ENCODE measurements at places on chromosomes 16 and 17. TPM values are rescaled to one million over a fixed set of nuclear protein-coding genes. Genes with fewer than 3 reads are reported as not detected.

DNA sequence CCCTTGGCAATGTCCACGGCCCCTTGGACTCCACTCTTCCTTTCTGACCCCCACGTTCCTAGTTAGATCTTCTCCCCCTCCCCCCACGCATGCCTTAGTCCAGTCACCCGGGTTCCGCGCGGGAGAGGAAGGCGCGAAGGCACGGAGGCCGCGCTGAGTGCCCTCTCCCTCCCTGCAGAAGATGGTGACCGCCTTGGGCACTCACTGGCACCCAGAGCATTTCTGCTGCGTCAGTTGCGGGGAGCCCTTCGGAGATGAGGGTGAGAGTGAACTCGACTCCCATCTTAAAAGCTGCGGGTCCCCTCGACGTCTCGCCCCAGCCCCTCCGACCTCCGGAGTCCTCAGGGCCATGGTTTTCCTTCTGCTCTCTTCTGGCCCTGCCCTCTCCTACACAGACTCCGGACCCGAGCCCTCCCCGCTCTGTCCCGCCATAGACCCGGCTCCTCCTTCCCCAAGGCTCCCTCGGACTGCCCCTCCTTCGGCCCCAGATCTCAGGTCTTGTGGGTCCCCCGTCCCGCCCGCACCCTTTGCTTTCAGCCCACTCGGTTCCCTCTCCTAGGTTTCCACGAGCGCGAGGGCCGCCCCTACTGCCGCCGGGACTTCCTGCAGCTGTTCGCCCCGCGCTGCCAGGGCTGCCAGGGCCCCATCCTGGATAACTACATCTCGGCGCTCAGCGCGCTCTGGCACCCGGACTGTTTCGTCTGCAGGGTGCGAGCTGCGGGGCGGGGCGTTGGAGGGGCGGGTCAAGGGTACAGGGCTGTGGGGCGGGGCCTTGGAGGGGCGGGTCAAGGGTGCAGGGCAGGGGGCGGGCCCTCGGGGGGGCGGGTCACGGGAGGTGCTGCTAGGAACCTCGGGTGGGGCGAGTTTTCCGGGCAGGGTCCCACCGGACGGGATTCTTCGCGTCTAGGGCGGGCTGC lies 4.6 kb downstream of the TGFB1I1 start:
- DNase-seq, result no peak

- no peak for DNase-seq
These were observed 61.5 kb downstream of the NF1 start for GRCh38 chr17:31156326-31156725.

- DNase-seq, result no peak
These were observed 356.7 kb downstream of the SOX9 start for GRCh38 chr17:72477491-72477890.

DNA sequence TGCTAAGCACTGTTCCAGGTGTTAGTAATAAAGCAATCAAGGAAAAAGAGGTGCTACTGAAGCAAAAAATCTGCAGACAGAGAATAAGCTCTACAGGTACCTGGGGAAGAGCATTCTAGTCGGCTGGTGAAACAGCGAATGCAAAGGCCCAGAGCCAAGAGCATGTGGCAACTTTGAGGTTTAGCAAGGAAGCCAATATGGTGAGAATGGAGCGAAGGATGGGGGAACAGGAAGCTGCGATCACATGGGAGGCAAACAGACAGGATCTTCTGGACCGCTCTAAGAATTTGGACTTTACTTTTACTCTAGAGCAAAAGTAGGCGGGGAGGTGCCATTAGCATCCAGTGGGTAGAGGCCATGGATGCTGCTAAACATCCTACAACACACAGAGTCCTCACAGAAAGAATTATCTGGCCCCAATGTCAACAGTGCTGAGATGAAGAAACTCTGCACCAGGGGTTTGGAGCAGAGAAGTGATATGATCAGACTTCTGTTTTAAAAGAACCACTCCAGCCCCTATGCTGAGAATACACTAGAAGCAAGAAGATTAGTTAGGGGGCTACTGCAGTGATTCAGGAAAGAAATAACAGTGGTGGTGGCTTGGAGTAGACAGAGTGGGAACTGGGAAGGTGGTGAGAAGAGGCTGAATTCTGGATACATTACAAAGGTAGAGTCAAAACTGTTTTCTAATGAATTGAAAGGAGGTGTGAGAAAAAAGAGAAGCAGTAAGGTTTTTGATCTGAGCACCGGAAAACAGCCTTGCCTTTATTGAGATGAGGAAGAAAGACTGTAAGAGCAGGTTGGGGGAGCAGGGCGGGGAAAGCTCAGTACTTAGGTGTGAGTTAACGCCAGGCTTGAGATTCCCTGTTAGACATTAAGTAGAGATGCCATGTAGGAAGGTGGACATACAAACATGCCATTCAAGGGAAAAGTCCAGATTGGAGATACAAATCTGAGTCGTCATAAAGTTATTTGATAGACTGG lies 11.0 kb downstream of the EFTUD2 start:
- no peak for DNase-seq

GRCh38 chr17:32222621-32223020 lies 43.0 kb upstream of the RHBDL3 start:
- DNase-seq, result no peak

KCNJ18 gene
- total RNA-seq, result not detected

GRCh38 chr16:66591018-66591417 lies 11.8 kb downstream of the CMTM2 start:
- DNase-seq, result no peak

DNA sequence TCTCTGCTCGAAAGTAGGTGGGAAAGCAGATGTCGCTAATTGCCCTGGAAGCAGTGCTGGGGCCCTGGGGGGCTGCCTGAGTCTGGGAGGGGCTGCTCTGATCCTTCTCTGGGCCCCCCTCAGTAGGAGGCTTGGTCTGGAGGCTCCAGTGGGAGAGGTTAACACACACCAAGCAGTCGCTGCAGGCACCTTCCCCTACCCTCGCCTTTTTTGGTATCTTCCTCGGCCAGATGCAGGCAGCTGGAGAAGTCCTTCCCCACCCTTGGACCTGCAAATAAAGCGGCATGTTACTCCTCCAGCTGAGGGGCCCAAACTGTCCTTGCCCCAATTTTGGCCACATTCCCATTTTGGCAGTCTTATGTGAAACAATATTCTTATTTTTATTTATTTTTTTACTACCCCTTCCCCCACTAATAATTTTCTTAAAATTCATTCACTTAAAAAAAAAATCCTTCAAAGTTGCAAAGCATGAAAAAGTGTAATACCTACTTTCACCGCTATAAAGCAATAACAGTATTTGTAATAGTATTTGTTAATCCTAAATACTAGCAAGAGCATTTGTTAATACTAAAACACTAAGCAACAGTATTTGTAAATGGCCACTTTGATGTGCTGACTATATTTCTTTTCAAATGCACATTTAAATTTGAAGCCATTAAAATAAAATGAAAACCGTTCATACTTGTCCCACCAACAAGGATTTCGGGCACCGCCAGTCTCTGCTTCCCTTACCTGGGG lies 15.0 kb downstream of the C16orf46 start:
- DNase-seq, result no peak

DNA sequence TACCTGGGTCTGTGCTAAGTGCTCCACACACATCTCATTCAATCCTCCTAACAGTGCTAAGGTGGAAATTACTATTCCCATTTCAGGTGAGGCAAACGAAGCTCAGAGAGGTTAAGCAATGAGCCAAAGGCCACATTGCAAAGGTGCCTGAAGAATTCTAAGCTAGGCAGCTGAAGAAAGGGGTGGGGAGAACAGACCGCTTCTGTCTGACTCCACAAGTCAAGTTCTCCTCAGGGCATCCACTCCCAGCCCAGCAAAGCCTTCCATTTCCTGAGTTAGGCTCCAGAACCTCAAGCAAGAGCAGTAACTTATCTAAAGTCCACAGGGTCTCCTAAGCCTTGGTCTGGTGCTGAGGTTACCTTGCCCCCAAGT lies 27.0 kb upstream of the MRPS23 start:
- DNase-seq, result no peak

GRCh38 chr16:28877655-28878000 lies 660 bp upstream of the ATP2A1 start:
- no peak for DNase-seq

DNA sequence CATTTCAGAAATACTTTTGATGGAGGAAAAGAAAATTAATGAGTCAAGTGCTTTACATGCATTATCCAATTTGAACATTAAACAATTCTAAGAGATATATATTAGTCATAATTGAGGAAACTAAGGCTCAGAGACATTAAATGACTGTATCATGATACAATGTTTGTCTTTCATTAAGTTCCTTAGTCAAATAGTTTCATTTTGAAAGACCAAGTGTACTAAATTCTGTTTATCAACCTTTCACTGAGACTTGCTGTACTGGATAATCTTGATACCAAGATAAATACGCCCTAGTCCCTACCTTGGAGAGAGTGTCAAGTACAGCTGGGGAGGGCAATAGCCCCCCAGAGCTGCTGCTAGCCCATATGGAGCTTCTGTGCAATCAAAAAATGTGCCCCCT lies 24.2 kb downstream of the TOM1L2 start:
- DNase-seq, result no peak

DNA sequence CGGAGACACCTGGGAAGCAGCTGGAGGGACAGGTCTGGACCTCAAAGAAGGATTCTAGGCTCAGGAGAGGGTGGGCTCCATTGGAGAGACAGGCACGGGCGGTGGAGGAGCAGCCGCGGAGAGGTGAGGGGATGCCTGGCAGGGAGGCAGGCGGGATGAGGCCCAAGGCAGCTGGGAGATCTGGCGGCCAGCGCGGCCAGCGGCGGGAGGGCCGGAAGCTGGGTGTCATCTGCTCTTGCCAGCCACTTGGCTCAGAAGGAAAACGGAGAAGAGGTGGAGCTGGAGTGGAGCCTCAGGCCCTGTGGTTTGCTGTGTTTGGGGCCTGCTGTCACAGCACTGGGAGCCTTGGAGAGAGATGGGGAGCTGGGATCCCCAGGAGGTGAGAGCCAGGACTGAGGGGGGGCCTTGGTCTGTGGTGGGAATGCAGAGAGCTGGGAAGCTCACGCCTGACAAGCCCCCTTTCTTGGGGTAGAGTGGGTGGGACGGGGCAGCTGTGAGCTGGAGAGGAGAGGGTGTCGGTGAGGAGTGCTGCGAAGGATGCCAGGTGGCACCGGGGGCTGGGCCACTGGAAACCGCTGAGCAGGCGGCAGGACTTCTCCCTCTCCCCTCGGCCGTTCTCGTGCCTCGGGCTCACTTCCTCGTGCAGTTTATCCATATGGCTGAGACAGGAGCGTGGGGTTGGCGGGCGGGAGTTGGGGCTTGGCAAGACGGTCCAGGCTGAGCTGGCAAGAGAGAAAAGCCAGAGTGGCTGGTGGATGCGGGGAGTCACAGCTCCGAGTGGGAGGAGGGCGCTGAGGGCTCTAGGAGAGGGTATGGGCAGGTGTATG lies 8.0 kb downstream of the TBC1D24 start:
- DNase-seq, result no peak

DNA sequence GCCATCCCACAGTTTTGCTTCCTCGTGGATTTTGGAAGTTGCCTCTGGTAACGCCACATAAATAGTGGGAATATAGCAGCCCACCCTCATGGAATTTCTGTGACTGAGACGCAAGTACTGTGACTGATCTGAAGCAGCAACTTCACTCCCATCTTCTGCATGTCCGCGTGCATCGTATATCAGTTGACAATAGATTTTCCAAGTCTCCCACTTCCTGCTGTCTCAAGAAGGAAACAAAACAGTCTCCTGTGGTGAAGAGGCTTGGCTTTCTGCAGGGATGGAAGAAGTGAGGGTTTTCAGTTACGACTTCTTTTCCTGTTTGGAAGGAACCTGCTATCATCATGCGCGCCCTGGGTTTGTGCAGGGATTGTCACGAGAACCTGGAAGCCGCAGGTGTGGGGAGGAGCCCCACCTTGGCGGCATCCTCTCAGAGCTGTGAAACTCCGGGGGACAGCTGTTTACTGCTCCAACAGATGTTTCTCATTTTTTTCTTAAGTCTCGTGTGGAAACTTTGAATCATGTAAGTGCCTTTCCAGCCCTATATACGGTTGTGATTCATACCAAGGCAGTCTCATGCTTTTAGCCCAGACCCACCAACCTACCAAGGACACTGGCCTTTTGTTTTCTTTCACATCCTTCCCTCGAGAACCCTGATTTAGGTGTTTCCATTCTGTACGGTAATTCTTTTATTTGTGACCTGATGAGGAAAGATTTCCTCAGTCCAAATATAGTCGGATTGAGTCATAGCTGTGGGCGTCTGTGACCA lies 57.5 kb downstream of the WIPI1 start:
- no peak for DNase-seq

DNA sequence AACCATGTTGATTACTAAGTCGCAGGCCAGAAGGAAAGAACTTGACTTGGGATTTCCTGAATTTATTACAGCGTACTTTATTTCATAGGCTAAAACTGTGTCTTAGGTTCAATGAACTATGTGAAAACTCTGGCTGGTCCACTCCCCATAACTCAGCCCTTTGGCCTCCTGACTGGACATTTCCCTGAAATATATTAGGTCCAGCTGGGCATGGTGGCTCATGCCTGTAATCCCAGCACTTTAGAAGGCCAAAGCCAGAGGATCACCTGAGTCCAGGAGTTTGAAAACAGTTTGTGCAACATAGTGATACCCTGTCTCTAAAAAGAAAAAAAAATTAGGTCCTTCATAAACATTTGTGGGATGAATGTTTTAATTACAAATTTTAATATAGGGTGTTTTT lies 97.0 kb downstream of the CYLD start:
- no peak for DNase-seq

GPR139 gene
- not detected for total RNA-seq

GRCh38 chr16:68486502-68487202 lies 38.3 kb upstream of the SMPD3 start:
- no peak for DNase-seq

DNA sequence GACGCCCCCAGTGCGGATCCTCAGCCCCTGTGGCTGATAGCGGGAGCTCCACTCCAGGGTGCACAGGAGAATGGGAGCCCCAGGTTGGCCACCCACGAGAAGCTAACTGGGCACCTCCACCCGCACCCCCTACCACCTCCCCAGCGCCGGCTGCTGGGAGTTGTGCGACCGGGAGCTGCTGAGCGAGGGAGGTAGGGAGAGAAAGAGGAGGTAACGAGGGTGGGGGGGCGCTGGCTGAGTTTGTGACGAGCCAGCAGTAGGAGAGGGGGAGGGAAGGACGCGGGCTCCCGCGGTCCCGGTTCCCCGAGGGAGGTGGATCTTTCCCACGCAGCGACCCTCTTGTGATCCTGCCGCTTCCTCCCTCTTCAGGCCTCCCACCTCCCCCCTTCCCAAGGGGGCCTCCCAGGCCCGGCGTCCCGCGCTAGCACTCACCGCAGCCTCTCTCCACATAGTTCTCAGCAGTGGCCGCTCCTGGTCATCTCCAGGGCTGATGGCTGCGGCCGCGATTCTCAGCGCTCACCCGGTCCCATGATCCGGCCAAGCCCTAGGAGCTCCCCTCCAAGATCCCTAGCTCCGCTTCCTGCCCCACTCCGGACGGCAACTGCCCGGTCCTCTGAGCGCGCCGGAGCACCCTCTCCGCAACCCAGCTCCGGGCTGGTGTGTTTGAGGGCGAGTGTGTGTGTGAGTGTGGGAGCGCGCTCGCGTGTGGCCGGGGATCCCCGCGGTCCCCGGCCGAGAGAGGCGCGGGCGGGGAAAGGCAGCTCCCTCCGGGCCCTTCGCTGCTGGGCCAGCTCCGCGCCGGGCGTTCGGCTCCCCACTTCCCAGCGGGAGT lies at the start of gene GRIN2A:
GRIN2A (minus strand) TSS at position 207 of the 832 bp plus-strand sequence. CDS start 2,017 bp downstream, outside the sequence.
- DNase-seq, result no peak

DNA sequence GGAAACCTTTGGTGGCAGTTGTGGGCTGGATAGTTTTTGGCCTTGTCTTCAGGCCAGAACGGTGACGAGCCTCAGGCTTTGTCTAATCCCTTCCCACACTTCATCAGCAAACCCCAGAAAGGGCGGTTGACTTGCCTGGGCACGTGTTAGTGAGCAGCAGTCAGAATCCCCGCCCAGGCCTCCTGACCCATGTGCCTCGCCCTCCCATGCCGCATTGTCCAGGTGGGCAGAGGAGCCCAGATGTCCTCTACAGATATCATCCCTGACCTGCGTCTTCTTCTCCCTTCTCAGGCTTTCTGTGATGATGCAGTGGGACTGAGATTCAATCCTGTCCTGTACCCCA lies 82.5 kb downstream of the OR1D5 start:
- no peak for DNase-seq

Data from A673 (cell line).